Glutamatergic neuron (in vitro differentiated cells): ENCODE measurements at places on chromosomes 5 and 9.

- no peak for DNase-seq
Observed at GRCh38 chr5:133735346-133735745, 123.0 kb upstream of the FSTL4 start.

DNA sequence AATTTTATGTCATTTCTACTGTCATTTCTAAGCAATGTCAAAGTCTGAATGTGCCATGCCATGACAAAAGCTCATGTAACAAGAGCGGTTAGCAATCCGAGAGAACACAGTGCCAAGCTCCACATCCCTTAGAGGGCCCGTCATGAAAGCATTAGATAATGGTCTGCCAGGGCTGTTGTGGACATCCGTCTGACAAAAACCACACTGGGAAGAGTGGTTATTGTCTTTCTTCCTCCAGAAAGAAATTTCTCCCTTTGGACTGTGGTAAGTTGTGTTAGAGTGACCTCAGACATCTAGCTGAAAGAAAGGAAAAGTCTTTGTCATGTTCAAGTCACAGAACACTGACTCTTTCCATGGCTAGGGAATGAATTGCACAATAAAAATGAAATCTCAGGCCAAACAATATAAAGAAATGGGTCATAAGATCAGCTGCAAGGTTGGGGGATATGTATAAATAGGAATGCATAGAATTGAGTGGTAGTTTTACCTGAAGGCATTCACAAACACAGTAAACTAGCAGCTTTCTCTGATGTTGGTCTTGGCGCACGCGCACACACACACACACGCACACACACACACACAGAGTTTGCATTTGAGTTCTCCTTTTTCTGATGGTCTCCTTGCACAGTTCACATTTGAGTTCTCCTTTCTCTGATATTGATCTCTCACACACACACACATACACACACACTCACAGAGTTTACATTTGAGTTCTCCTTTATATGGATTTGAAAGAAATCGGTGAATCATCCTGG is 5.3 kb downstream of the SLC1A3 start:
- DNase-seq, result no peak

- no peak for DNase-seq
Observed at GRCh38 chr5:93831449-93831848, 90.0 kb upstream of the POU5F2 start.

DNA sequence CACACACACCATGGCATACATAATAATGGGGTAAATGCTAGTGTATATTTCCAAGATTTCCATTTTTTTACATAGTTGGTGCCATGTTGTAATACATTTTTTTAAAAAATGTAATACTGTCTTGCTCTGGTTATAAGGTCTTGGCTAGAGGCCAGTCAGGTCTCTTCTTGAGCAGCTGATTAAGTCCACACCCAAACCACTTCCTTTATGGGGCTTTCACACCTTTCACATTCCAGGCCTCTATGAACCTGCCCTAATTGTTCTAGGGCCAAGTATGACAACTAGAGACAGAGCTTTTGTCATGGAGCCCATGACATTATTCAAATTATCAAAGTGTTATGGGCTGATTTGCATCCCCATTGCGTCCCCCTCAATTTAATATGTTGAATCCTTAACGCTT is 495.6 kb upstream of the CTNND2 start:
- no peak for DNase-seq

GRCh38 chr5:160523502-160524163 is 102.0 kb downstream of the PTTG1 start:
- no peak for DNase-seq

- no peak for DNase-seq
Observed at GRCh38 chr5:169897481-169897880, 82.8 kb downstream of the INSYN2B start.

DNA sequence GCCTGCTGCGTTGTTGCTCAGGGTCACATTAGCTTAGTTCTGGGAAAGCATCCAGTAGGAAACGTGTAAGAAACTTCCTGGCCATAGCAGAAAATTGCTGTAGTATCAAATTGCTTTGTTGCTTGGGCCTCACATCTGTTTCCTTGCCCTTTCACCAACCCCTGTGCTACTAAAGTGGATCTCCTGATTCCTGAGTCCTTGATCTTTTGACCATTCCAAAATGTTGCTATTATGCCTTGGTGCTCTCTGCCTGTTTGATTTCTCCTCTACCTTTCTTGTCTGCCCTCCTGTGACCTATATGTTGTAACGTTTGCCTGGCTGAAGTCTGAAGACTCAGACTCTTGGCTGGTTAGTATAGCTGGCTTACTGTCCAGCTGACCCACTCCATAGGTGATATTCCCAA is 350.5 kb downstream of the ADGRV1 start:
- no peak for DNase-seq

GRCh38 chr5:176440927-176441706 is 7.1 kb upstream of the FAF2 start:
- DNase-seq, result no peak

DNA sequence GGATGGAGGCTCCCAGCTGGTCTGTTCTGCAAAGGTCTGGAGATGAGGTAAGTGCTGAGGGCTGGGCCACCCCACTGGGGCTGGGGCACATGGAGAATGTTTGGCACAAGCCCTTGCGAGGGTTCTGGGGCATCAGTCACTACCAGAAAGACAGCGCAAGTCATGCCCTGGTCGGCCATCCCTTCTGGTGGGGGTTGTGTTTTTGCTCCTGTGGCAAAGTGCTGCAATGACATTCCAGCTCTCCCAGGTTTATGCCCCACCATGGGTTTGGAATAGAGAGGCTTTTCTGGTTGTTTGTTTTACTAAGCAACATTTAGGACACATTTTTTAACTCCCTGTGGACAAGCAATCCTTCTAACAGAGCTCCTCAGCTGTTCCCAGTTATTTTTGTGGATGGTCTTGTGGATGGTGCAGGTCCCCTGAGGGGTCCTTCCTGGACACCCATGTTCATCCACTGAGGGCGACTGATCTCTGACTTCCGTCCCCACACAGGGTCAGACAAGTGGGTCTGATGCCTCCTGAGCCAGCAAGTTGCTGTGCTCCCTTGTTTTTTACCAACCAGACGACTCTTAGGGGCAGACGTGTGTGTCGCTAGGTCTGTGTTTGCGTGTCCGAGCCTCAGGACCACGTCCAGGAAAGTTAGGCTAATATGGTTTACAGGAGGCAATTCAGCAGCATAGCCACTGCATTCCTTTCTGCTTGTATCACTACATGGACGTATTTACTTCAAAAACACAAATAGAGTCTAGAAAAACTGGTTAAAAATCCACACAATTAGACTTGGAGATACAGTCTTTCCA is 64.9 kb upstream of the ECM2 start:
- DNase-seq, result no peak
